Activated CD8-positive, alpha-beta memory T cell treated with anti-CD3 and anti-CD28 coated beads for 4 hours (primary cell): ENCODE measurements at places on chromosomes 5 and 9.

DNA sequence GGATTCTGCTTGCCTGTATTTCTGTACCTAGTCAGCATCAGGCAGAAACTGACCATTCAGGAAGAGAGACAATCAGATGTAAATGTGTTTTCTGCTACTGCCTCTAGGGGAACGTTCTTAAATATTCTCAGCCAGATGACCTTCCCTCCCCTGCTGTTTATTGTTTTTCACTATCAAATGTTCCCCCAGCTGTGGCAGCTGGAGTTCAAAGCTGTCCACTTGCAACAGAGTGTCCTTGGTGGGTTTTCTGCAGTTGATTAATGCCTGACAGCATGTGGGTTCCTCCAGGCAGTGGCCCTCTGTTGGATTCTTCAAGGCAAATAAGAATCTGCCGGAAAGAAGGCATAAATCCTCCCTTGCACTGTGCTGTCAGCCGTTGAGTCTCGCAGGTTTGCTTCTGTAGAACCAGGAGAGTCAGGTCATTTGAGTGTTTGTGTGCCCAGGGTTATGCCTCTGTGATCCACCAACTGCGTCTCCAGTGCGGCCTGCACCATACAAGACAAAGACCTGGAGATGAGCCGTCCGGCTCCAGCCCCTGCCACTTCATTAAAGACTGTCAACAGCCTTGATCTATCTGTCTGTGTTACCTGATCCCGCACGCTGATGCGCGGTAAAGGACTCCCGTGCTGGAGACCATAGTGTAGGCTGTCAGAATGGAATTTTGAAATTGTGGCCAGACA, 203.4 kb downstream of the GADD45G start:
- no peak for DNase-seq

DNA sequence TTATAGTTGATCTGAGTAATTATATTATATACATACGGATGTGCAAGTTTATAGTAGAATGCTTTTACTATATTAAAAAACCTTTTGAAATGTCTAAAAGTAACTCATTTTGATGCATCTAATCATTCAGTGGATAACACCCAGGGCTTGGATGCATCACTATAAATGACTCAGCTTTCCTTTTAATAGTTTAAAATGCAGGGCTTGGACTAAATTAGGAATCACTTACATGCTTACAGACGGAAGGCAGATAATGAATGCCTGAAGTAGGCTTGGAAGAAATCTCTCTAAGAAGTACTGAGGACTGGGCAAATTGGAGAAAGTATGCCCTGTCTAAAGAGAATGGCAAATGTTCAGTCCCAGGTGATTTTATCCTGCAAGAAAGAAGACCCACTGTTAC, 362.5 kb upstream of the CCNH start:
- DNase-seq: no peak

DNA sequence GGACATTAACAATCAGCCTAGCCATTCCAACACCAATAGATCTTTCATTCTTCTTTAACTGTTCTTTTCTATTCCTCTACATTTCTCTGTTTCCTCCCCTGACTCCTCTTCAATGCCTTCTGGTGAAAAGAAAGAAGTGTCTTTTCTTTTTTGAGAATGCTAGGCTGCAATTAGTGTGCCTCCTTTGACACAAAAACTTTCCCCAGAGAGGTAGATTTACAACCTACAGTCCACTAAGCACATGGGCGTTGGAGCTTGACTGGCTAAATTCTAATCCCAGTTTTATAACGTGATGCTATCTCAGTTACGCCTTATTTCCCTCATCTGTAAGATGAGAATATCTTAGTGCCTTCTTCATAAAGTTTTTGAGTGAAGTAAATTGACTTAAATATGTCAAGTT, 16.9 kb upstream of the ANKRD55 start:
- DNase-seq: no peak

GRCh38 chr5:150960791-150961396, 56.1 kb upstream of the ZNF300 start:
- no peak for DNase-seq

- DNase-seq: no peak
Measured at GRCh38 chr9:137173796-137174664, 2.2 kb upstream of the TMEM210 start.

GRCh38 chr9:87529671-87530070, 32.0 kb downstream of the DAPK1 start:
- DNase-seq: no peak

DNA sequence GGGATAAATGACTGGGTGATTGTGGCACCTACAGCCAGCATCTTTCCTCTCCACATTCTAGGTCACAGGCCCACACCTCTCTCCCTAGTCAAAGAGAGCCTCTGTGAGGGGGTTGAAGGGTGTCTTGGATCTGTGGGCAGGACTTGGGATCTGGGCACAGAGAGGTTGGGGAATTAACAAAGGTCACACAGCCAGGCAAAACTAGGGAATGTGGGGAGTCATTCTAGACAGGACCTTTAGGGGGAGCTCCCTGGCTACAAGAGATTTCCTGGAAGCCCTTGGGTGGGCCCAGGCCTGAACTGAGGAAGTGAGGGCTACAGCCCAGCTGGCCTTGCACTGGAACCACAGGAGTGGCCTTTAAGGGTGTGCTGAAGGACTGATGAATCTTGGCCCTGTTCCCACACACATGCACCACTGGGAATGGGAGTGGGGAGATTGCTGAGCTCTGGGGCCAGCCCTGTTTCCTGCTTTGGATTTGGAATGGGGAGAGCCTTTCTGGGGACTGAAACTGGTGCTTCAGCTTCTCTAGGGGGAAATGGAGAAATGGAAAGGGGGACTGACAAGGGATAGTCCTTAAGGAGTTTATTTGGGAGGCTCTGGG, 12.4 kb upstream of the CXXC5 start:
- no peak for DNase-seq

- no peak for DNase-seq
Measured at GRCh38 chr9:133653638-133654037, 17.5 kb downstream of the DBH start.

GRCh38 chr5:103092676-103093075, 27.3 kb downstream of the GIN1 start:
- no peak for DNase-seq

GRCh38 chr9:81666123-81666522, 23.2 kb downstream of the TLE1 start:
- no peak for DNase-seq

GRCh38 chr5:158727136-158727535, 372.6 kb downstream of the EBF1 start:
- DNase-seq: no peak

DNA sequence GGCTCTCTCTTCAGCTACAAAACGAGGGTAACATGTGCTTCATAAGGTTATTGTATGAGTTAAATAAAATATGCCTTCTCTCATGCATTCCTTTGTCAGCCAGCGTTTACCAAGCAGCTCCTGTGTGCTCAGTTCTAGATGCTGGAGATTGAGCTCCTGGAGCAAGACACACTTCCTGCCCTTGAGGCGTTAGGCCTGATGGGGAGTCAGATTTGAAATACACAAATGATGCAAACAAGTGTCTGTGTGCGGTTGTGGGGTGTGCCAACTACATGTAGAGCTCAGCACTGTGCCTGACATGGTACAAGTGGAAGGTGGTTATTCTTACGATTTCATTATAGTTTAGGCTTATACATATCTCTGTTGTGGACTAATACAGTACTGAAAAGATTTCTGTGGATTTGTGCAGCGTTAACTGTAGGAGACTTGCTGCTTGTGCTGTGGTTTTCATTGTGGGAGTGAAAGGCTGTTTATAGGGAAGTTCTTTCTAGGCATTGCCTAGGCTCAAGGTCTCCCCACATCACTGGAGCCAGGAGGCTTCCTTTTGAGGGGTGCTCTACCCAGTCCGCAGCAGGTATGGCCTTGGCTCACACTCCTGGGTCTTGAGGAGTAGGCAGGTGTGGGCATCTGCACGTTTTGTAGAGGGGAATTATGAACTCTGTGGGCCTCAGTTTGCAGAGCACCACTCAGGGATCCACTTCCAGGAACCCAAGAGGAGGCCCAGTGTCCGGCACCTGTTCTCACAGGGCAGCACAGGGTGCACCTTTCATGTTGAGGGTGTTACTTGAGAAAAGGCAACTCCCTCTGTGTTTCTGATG, 39.8 kb upstream of the ANGPTL2 start:
- no peak for DNase-seq

DNA sequence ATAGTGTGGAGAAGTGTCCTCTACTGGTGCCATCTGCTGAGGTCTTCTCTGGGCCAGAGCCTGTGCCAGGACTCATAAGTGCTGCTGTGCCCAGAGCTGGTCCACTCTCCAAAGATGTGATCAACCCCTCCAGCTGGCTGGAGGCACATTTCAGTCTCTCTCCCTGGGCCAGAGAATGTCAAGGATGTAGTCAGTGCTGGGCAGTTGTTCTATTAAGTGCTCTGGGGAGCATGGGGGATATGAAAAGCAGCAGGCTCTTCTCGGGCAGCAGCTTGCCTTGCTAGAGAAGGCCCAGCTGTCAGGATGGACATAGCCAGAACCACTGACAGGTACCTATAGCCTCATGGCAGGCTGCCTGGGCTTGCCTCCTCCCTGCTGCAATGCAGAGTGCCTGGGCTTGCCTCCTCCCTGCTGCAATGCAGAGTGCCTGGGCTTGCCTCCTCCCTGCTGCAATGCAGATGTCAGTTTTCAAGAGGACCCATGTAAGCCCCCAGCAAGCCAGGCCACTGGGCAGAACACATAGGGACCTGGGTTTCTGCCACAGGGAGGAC, 157.2 kb upstream of the PANK3 start:
- no peak for DNase-seq

DNA sequence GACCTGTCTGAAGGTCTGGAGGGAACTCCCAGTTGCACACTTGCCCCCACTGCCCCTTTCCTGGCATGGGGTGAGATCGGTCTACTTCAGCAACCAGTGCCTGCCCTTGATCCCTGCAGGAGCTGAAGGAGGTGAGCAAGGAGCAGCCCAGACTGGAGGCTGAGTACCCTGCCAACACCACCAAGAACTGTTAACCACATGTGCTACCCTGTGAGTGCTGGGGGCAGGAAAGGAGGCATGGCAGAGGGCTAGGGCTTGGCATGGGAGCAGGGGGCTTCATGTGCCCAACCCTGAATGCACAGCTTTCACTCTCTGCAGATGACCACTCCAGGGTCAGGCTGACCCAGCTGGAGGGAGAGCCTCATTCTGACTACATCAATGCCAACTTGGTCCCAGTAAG, 17.3 kb upstream of the SPTLC1 start:
- DNase-seq: no peak

DNA sequence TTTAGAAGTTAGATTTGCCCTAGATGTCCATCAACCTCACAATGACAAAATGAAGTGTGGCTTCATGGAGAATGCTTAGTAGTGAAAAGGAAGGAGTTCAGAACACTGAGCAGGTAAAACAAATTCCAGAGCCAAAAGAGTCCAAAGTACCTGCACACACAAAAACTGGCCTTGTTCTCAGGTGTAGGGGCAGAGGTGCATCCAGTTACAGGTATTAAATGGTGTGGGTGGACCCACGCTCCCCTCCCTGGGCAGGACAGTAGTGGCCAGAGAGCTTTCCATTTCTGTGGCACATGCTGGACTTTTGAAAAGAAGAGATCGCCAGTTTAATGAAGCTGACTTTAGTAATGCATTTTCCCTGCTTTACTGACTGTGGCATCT, 47.2 kb downstream of the SECISBP2 start:
- no peak for DNase-seq

DNA sequence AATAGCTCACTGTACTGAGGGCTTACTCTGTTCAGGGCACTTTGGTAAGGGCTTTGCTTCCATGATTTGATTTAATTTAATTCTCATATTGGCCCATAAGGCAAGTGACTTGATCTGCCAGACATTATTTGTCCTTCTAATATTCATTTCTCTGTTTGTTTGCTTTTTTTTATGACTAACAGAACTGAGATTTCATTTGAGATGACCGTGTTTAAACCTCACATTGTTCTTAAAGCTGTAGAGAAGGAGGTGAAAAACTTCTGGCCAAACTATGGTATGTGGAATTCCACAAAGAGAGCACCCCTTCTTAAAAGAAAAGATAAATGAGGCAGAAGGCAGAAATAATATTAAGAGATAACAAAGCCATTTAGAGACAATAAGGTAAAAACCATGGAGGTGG, 775.6 kb upstream of the ACO1 start:
- DNase-seq: no peak

GRCh38 chr5:134511796-134512660, 13.4 kb upstream of the JADE2 start:
- no peak for DNase-seq

DNA sequence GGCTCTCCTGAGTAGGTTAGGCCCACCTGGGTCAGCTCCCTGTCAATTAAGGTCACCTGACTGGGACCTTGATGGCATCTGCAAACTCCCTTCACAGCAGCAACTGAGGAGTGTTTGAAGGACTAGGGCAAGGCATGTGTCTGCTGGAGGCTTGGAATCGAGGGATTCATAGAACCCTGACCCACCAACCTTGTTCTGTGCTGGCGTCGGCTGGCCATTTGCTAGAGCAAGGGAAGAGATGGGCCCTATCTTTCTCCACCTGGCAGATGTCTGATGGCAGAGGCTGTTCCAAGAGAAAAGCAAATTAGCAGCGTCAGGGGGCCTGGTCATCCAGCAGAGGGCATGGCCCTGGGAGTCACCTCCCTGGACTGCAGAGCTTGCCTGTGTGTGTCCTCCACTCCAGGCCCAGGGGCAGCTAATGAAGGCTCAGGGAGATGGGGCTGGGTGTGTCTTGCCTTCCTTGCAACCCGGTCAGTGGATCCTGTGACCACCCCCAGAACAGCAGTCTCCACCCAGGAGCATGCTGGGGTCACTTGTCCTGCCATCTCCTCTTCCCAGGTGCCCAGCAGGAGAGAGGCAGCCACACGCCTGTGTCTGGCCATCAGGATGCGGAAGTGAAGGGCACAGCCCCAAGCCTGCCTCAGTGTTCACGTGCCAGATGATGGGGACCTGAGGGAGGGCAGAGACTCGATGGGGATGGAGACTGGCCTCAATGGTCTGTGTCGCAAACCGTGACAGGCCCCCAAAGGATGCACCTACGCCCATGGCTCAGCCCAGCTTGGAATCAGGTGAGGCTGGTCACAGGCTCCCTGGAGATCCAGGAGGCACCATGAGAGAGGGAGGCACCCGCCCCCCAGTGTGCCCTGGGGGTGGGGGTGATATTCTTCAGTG, 53.9 kb downstream of the BARX1 start:
- no peak for DNase-seq

- DNase-seq: no peak
Measured at GRCh38 chr5:11385901-11386293, 518.3 kb downstream of the CTNND2 start.

GRCh38 chr5:141095263-141095641, 837 bp downstream of the PCDHB2 start:
- no peak for DNase-seq

- DNase-seq: no peak
Measured at GRCh38 chr5:136057401-136058038, 28.7 kb downstream of the TGFBI start.

- DNase-seq: no peak
Measured at GRCh38 chr5:72057816-72058215, 49.5 kb upstream of the MAP1B start.

GRCh38 chr9:27473111-27473529, 51.0 kb upstream of the IFNK start:
- DNase-seq: no peak

- no peak for DNase-seq
Measured at GRCh38 chr5:7584749-7585148, 188.8 kb downstream of the ADCY2 start.

GRCh38 chr5:107319901-107320300, 350.8 kb downstream of the EFNA5 start:
- DNase-seq: no peak

- no peak for DNase-seq
Measured at GRCh38 chr5:157384971-157385709, 74.9 kb upstream of the NIPAL4 start.
